ENCODE measurements at places on chromosomes 4 and X. TPM values are rescaled to one million over a fixed set of nuclear protein-coding genes. Genes with fewer than 3 reads are reported as not detected.

The BEND4 gene
- 1.2 TPM for total RNA-seq

The SORCS2 gene
- total RNA-seq, result 1.6 TPM

The XAGE1B gene
- total RNA-seq, result 4.8 TPM

The TCP11X1 gene
- 0.05 TPM for total RNA-seq

The MGAT4D gene
- not detected for total RNA-seq

The RP2 gene
- 10.2 TPM for total RNA-seq

The ERVMER34-1 gene
- total RNA-seq, result 0.13 TPM

DNA sequence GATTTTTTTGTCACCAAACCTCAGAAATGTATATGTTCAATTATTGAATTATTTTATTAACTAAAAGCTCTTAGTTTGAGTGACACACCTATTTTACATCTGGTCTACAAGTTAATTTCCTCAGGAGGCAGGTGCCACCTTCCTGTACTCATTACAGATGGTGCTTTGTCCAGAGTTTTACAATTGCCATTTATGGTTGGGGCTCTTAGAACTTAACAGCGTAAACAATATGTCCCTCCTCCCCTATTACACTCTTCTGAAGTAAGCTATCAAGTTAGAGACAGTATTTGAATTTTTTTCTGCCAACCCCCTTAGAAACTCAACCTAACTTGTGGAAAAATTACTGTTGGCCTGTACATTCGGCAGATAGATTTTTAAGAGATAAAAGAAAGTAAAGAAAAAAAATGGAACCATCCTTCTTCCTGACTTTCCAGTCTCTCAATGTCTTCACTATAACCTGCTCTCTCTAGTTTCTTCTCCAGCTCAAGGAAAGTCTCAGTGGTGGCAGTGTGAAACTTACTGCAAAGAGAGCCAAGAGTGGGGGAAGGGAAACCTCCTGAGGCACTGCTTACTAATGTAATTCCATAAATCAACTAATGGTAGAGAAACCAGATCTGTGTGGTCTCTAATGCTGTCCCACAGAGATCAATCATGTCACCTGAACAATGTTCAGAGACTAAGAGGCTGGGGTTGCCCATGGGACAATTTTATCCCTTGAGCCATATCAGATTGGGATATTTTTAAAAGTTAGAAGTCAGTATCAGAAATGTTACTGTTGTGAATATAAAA is 7.8 kb downstream of the CXXC4 start:
- DNase-seq, result no peak

DNA sequence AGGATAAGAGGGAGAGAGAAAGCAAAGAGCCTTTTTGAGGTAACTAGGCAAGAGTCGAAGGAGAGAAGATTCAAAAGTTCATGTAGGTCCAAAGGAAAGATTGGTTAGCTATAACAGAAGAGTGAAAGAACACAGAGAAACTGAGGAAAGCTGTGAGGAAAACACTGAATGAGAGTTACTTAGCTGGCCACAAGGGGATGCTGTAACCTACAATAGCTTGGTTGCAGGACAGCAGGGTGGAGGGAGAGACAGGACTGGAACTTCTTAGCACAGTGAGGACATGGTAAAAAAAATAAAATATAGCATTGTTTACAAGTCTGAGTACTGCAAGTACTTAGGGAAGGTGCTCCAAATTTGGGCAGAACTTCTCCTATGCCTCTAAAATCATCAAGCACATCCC is 48.3 kb downstream of the RAI2 start:
- DNase-seq, result no peak

GRCh38 chrX:153966283-153966688 is 5.3 kb downstream of the HCFC1 start:
- no peak for DNase-seq

DNA sequence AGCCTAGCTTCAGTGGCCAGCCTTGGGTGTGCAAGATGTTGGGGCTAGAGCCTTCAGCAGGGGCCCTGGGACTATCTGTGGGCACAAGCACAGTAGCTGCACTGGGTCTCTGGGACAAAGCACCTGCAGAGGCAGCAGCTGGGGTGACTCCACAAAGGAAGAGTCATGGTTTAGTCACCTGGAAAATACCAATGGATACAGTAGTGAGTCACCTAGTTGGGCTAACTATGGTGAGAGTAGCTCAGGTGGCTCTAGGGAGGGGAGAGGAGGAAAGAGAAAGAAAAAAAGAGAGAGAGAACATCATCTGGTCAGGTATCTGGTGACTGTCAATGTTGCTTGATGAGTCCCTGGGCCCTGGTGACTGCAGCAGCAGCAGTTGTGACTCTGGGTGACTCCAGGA is 72.9 kb upstream of the SPIN4 start:
- peak; percentile 49 for DNase-seq

DNA sequence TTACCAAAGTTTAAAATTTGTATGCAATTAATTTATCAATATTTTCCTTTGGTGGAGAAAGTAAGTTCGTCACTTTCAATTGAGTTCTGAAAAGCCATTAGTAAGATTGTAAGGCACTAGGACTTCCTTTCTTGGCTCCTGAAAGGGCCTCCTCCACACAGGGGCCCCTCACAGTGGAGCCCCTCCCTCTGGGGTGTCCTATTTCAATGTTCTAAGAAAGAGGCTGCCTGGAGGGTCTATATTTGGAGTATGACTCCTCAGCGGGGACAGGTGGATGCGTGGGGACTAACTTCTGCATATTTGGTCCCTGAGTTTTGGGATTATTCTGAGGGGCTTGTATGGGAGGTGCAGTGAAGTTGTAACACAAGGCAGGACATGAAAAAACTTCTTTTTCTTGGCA is 1.6 kb upstream of the ARMCX4 start:
- no peak for DNase-seq

DNA sequence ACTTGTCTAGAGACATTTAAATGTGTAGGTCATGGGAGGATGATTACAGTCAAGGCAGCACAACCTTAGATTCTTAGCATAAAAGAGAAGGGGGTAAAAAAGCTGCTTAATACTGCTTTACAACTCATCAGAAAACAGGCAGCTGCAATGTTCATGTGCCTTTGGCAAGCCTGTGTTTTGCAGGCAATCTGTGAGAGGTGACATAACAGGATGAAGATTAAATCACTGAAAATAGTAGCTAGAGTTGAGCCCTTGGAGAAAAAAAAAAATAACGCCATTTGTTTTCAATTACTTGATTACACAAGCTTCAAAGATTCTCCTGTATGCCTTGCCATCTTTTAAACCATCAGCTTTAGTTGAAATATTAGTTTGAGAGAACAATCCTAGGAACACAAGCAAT is 847.6 kb upstream of the LCORL start:
- no peak for DNase-seq

- no peak for DNase-seq
These were observed at the start of gene POF1B for GRCh38 chrX:85379174-85379907. Gene POF1B (minus strand): TSS chrX:85379665. CDS start chrX:85379454, 211 bp downstream.

- no peak for DNase-seq
These were observed 5.9 kb upstream of the HSD17B10 start for GRCh38 chrX:53440101-53440500.

DNA sequence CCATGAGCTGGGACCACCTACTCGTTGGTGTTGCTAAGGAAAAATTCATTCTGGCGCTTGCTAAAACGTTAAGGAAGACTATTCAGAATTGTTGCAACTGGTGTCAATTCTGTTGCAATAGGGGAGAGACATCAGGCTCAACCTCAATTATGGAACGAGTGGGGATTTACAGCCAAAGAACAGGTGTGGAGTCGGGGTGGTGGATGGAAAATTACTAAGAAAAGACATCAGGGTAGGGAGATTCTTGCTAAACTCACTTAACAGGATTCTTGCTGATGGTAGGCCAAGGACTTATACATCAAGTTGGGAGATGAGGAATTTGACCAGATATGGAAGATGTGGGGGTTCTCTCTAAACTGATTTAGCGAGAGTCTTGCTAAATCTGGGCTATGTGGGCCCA is 139.7 kb downstream of the TENM3 start:
- no peak for DNase-seq

- peak; percentile 1 for DNase-seq
These were observed 755.4 kb upstream of the HTR2C start for GRCh38 chrX:113828470-113828869.

DNA sequence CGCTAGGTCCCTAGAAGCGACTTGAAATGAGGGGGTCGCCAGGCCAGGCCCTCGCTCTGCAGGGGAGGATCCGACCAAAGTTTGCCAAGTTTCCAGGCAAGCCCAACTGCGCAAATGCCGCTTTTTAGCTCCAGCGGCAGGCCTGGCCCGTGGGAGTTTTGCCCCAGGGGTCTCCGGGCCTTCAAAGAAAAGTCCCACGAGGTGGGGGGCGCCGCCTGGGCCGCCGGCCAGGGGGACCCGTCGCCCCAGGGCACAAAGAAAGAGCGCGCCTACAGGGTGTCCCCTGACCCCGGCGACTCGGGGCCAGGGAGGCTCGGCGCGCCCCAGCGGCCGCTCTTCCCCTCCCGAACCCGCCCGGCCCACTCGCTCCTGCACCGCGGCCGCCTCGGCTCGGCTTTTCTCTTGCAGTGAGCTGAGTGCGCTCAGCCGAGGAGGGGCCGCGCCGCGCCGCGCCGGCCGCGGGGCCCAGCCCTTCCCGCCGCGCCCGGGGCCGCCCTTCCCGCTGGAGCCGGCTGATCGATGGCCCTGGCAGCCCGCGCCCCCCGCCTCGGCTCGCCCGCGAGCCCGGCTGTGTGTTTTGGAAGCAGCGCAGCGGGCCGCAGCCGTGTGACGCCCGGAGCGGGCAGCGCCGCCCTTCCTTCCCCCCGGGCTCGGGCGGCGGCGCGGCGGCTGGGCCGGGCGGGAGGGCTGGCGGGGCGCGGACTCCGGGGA is 754 bp upstream of the KLF3 start:
- peak; percentile 40 for DNase-seq
